ENCODE measurements at places on chromosomes 16 and 17. TPM values are rescaled to one million over a fixed set of nuclear protein-coding genes. Genes with fewer than 3 reads are reported as not detected.

Gene GALK1
- 37.3 TPM for total RNA-seq

Gene BBS2
- total RNA-seq: 36.2 TPM

Gene TBC1D3B
- total RNA-seq: 1.3 TPM

Gene RAC3
- total RNA-seq: 4.7 TPM

- no peak for DNase-seq
These were observed 14.7 kb upstream of the TVP23A start for GRCh38 chr16:10833271-10833670.

DNA sequence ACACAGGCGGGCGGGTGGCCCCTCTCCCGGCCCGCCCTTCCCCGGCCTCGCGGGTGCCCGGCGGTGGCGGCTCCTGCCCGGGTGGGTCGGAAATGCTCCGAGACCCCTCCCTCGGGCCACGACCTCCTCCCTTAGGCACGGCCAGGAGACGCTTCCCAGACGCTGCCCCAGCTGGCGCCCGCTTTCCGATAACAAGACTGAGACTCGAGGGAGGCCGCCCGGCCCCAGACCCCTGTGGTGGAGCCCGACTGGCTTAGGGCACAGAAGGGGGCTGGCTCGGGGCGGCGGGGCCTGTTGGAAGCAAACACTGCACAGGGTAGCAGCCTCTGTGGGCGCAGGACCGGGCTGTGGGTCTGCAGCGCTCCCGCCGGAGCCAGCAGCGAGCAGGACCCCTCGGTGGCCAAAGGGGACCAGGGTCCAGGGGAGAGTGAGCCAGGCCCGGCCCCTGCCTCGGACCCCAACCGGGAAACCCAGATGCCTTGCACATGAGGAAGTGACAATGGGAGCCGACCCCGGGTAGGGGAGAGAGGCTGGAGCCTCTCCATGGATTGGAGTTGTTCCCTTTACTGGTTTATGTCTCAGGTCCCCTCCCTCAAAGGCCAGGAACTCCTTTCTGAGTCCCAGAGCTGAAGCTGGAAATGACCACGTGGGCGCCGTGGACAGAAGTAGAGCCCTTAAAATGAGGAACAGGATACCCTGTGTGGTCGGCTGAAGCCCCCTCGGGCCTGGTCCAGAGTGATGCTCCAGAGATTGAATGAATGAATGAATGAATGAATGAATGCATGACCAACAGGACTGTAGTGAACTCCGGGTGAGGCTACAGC lies 19.8 kb upstream of the ADCY7 start:
- no peak for DNase-seq

DNA sequence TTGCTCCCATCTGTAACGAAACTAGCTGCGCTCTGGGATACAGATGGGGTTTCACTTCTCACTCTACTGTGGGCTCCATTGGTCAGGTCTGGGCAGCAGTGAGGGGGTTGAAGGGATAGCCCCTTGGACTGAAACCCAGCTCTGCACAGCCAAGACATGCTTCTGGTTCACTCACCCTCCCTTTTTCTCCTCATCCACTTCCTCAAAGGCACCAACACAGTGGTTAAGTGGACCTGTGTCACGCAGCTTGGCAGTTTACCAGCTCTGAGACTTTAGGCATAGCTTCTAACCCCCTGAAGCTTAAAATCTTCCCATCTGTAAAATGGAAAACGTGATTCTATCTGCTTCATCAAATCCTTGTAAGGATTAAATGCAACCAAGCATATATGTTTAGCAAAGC lies 11.5 kb upstream of the KRT38 start:
- no peak for DNase-seq

- no peak for DNase-seq
These were observed 349.9 kb downstream of the MAF start for GRCh38 chr16:79250502-79251098.

GRCh38 chr16:23902034-23902747 lies 66.4 kb downstream of the PRKCB start:
- DNase-seq: no peak

GRCh38 chr17:78163881-78164747 lies 4.3 kb upstream of the SYNGR2 start:
- no peak for DNase-seq

Measured in thymus (tissue), 14 donors.